ENCODE measurements at places on chromosomes 1 and 21.

DNA sequence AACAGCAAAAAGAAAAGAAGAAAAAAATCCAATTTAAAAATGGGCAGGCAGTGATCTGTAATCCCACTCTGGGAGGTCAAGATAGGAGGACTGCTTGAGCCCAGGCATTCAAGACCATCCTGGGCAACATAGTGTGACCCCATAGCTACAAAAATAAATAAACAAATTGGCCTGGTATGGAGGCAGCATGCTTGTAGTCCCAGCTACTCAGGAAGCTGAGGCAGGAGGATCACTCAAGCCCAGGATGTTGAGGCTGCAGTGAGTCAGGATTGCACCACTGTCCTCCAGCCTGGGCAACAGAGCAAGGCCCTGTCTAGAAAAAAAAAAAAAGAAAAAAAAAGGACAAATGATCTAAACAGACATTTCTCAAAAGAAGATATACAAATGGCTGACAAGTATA, 99.6 kb downstream of the EIF4G3 start:
- DNase-seq: no peak

DNA sequence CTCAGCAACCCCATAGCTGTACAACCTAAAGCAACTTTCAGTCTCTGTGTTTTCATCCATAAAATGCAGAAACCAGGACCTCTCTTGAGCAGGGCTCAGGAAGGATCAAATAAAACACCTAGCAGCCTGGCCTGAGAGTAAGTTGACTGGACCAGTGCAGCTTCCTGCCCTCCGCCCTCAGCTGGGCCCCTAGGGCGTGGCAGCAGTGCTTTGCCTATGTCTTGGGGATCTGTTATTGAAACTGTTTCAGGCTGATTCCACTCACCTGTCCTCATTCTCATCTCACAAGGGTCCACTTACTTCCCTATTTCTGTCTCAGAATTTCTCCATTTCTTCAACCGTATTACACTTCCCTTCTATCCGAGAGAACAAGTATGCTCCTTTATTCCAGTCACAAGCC, 17.3 kb downstream of the LRRC42 start:
- no peak for DNase-seq

- DNase-seq: no peak
Measured at GRCh38 chr1:33445108-33445507, 14.2 kb upstream of the PHC2 start.

DNA sequence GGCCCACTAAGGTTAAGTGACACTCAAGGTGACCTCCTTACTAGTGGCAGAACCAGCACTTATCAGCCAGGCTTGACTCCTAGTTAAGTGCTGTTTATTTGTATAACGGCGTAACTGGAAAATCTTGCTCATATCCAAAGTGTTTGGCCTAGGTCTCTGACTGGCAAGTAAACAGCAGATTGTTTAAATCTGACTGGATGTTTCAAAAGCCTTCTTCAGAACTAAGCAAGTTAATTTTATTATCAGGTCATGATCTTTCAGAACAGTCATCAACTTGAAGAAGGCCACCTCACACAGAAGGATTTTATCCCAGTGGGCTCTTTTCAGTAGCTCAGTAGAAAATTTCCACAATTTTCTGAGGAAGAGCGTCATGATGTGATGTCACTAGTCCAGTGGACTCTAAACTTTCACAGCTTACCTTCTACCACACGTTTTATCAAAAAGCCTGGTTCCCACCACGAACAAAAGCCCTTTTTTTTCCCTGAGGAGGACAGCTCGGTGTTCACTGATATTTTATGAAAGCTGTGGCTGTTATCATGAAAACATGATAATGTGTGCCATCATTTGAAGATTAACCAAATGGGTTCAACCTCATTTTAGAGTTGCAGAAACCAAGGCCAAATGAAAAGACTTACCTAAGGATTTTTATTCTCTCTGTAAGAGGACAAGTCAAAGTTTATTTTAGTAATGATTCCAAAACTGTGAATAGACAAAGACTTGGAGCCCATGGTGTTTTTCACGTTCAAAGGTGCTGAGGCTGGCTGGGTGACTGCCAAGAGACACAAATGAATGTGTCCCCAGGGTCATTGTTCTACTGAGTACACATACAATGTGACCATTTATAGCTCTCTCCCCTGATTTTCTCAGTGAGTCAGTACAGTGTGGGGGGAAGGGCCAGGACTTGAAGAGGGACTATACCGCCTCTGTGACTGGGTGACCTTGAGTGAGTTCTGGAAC, 9.1 kb downstream of the SGIP1 start:
- no peak for DNase-seq

- DNase-seq: no peak
Measured at GRCh38 chr1:205571747-205572146, 60.1 kb downstream of the ELK4 start.

- DNase-seq: no peak
Measured at GRCh38 chr1:232226197-232226712, 403.7 kb downstream of the SIPA1L2 start.

DNA sequence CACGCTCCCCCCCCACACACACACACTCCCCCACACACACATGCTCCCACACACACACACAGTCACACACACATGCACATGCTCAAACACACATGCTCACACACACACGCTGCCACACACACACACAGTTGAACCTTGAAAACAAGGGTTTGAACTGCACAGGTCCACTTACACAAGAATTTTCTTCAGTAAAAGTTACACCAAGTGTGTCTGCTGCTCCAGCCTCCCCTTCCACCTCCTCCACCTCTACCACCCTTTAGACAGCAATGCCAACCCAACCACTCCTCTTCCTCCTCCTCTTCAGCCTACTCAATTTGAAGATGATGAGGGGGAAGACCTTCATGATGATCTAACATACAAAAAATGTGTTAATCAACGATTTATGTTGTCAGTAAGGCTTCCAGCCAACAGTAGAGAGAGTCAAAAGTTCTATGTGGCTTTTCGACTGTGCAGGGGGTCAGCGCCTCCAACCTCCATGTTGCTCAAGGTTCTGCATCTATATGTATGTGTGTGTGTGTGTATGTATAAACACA, 26.8 kb downstream of the HSF2BP start:
- no peak for DNase-seq

DNA sequence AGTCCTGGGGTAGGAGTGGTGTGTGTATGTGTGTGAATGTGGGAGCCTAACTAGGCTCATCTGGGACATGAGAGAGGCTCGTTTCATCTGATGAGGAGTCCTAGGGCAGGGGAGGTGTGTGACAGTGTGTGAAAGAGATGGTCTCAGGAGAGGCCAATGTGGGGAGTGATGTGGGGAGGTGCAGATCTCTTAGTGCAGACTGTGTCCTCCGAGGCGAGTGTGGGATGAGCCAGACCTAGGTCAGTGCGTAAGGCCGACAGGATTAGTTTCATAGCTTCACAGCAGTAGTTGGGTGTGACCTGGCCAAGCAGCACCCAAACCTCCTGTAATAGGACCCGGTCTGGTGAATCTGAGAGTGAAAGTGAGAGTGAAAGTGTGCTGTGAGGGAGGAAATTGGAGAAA, 94.7 kb downstream of the LIPI start:
- no peak for DNase-seq

DNA sequence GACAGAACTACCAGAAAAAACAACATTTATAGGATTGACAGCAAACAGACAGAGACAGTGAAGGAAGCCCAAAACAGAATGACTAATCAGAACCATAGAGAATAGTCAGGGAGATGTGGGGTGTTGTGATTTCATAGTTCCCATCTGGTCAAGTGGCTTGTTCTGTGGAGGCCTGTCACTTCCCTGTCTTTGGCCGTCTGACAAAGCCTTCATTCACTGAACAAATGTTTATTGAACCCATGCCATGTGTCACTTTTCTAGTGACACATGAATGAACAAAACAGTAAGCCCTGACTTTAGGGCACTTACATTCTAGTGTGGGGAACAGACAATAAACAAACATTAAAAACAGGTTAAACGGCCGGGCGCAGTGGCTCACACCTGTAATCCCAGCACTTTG, 3.2 kb upstream of the SRRM1 start:
- no peak for DNase-seq

DNA sequence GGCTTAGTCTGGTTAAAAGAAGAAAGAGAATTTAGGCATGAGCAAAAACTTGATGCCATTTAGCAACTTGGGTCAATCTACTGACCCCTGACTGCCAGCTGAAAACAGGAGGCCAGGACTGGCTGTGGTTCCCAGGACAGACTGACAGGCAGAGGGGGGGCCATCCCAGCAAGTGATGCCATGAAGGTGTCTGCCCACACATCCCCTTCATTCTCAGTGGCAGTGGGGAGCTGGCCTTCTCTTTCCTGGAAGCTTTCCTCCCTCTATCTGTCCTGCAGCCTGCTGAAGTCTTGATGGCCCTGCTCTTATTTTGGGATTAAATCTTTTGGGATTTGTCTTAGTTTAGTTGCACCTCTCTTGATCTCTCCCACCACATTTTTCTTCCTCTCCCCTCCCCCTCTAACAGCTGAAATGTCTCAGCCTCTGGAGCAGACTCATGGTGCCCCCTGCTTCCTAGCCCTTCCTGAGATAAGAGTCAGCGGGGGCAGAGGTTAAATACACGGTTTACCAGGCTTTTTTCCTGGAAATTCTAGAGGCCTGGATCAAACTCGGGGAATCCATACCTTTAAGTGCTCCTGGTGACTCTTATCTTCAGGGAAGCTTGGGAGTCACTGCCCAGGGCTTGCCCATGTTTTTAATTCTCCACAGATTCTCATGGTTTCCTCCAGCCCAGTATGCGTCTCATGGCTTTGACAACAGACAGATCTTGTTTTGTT, 99.5 kb upstream of the TSPAN2 start:
- DNase-seq: no peak

GRCh38 chr1:229710746-229711145, 84.7 kb downstream of the URB2 start:
- no peak for DNase-seq

DNA sequence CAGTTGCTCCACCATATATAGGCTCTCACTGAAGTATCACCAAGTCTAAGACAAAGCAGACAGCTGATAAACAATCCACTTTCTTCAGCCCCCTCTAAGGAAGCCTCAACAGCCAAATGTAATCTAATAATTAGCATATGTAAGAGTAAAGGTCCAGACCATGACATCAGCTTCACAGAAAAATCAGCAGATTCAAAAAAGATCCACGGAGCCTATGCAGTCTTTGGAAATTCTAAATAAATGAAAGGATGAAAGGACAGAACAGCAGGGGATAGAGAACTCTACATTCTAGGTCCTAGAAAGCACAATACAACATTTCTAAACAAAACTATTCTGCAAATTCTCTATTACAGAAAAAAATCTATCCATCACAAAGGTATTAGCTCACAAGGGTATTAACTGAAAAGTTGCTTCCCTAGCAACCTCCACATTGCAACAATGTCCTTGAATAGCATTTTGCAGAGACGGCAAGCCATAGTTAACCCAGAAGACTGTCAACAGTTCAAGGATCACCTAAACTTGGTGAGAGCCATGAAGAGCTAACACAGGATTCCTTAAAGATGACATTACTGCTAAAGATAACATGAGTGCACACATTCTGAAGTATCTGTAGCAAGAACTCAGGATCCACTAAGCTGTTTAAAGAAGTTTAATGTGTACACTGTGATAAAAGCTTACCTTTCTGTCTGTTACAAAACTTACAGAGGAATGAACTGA, 74.3 kb downstream of the SIPA1L2 start:
- DNase-seq: no peak

GRCh38 chr1:15384301-15384901, 25.3 kb upstream of the EFHD2 start:
- no peak for DNase-seq

- DNase-seq: no peak
Measured at GRCh38 chr1:95578462-95578861, 344.5 kb downstream of the RWDD3 start.

- DNase-seq: no peak
Measured at GRCh38 chr21:44872323-44872648, 1.2 kb downstream of the PTTG1IP start.

DNA sequence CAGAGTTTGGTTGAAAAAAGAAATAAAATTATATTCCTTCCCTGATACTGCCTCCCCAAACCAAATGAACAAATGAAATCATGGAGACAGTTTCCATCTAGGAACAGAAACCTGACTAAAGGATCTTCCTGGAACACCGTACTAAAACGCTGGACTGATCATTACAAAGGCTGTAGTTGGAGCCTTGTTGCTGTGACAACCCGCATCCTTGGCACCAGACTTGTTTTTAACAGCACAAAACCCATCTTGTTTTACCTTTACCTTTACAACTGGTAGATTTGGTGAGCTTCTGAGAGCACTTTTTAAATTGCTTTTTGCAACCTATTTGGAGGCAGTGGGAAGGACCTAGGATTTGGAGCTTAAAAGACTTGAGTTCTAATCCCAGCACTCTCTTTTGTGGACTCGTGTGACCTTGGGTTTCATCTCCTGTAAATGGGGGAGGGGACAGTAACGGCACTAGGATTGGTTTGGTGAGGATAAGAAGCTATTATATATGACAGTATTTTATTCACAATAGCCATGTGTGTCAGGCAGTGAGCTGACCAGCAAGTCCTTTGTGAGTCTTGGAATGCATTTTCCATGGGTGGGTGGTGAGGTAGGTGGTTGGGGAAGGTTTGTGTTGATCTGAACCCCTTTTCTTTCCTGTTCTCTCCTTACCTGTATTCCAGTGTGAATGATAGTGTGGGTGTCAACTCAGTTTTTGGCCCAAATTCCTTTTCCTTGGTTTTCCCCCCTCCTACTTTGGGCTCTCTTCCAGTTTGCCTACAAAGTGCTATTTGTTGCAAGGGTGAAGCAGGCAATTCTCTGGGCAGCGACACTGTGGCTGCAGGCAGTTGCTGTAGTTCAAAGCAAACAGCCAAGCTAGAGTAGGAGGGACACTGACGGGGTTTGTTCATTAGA, 12.6 kb downstream of the LRRC8D start:
- DNase-seq: no peak

- DNase-seq: no peak
Measured at GRCh38 chr1:37954316-37954971, 7.6 kb upstream of the INPP5B start.

DNA sequence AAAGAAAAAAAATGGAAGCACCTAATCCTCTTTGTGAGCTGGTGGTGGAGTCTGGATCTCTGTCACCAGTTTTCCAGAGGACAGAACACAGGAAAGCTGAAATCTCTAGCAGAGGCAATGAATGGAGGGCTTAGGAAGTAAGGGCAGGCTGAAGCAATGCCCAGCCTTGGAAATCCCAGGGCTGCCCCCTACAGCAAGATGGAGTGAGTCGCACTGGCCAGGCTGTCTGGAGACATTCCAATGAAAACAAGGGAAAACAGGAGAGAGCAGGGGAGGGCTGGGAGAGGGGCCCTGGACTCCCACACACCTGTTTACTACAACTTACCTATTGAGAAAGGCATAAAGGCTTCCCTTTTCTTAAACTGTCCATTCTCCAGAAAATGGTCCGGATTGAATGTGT, 25.9 kb downstream of the CYP2J2 start:
- no peak for DNase-seq

- DNase-seq: no peak
Measured at GRCh38 chr1:156652131-156652991, 10.4 kb downstream of the BCAN start.

- DNase-seq: no peak
Measured at GRCh38 chr1:218525451-218526197, 180.5 kb downstream of the TGFB2 start.

GRCh38 chr1:178038372-178038771, 55.5 kb upstream of the RASAL2 start:
- no peak for DNase-seq
